Gastroesophageal sphincter (tissue), 4 donors: ENCODE measurements at places on chromosomes 12 and 14. TPM values are rescaled to one million over a fixed set of nuclear protein-coding genes. Genes with fewer than 3 reads are reported as not detected.

DNA sequence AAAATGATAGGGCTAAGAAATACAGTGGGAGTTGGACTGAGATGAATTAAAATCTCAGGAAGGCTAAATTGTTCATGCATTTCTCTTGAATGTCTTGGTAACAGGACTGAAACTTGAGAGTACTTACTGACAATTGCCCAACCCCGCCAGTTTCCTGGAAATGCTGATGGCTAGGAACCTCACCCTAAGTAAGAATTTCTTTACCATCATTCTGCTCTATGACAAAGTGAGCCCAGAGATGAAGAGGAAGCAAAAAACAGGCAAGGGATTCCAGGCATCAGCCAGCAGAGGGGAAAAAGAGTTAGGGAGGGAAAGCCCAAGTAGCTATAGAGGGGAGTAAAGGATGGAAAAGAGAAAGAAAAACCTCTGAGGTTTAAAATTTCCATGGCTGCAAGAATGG lies 397.7 kb downstream of the MDGA2 start:
- H3K4me3 ChIP-seq: no peak overlapping the region
- no peak for ATAC-seq
- no peaks in the 10 kb centered on the region for H3K36me3 ChIP-seq
- H3K27ac ChIP-seq: no peak overlapping the region
- no peaks in the 10 kb centered on the region for H3K27me3 ChIP-seq
- no peaks in the 10 kb centered on the region for H3K4me1 ChIP-seq

- no peak for ATAC-seq
- H3K4me3 ChIP-seq: no peak overlapping the region
- H3K4me1 ChIP-seq: no peaks in the 10 kb centered on the region
- no peak overlapping the region for H3K27ac ChIP-seq
Observed at GRCh38 chr14:106556665-106557289, 1030.4 kb downstream of the TMEM121 start.

GRCh38 chr12:109626378-109627115 lies 53.0 kb downstream of the MVK start:
- ATAC-seq: no peak
- no peaks in the 10 kb centered on the region for H3K4me1 ChIP-seq
- H3K36me3 ChIP-seq: no peaks in the 10 kb centered on the region

DNA sequence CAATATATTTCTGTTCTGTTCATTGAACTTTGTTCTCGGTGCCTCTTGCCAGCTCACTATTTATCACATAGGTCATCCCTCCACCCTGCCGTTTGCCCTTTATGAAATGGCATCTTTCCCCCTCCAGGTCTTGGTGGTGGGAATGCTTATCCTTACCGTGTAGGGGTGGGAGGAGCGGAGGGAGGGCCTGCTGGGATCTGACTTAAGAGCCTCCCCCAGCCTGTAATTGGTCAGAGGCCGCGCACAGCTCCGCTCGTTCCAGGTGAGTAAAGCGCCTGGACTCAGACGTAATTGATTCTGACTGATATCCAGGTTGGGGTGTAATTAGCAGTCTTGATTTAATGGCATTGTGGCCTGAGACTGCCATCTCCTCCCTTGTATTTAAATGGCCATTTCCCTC lies 185.3 kb downstream of the TSPAN9 start:
- no peak overlapping the region for H3K4me3 ChIP-seq
- no peaks in the 10 kb centered on the region for H3K27me3 ChIP-seq
- H3K27ac ChIP-seq: no peak overlapping the region
- ATAC-seq: no peak
- no peaks in the 10 kb centered on the region for H3K36me3 ChIP-seq

GRCh38 chr12:91817517-91817916 lies 328.1 kb downstream of the BTG1 start:
- no peak overlapping the region for H3K27ac ChIP-seq
- no peaks in the 10 kb centered on the region for H3K27me3 ChIP-seq
- no peak overlapping the region for H3K4me3 ChIP-seq

DNA sequence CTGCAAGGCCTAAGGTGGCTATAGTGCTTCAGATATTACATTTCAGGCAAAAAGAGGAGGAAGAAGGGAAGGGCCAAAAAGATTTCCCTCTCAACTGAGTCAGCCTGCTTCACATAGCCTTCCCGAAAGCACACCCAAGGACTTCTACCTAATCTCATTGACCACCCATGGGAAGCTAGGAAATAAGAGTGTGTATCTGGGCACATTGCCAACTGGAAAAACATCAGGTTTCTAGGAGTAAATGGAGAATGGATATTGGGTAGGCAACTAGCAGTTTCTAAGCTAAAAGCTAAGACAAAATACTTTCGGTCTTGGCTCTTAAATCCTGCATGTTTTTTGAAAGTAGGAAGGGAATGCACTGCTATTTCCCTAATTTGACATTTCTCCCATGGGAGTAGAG lies 221.7 kb upstream of the GRIP1 start:
- ATAC-seq: no peak
- no peaks in the 10 kb centered on the region for H3K36me3 ChIP-seq
- peaks cover 49% of the 10 kb centered on the region for H3K4me1 ChIP-seq
- H3K27ac ChIP-seq: peak overlapping the region; percentile 7

The LHX5 gene
- not detected for total RNA-seq

The PHETA1 gene
- 8.2 TPM for total RNA-seq

DNA sequence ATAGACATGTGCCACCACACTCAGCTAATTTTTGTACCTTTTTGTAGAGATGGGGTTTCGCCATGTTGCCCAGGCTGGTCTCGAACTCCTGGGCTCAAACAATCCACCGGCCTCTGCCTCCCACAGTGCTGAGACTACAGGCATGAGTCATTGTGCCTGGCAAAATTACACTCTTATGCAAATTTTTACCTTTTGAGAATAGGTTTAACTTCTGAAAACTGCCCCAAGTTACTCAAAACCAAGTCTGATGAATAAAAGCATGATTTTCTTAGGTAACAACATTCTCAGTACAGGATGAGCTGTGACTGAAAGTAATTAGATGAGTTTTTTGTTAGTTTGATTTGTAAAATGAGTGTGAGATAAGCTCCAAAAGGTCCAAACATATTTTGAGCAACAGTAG lies 166.0 kb downstream of the RPS29 start:
- H3K4me3 ChIP-seq: no peak overlapping the region
- H3K27me3 ChIP-seq: no peaks in the 10 kb centered on the region
- ATAC-seq: no peak
- H3K36me3 ChIP-seq: no peaks in the 10 kb centered on the region
- no peaks in the 10 kb centered on the region for H3K4me1 ChIP-seq

The SMIM41 gene
- total RNA-seq: 4.2 TPM

DNA sequence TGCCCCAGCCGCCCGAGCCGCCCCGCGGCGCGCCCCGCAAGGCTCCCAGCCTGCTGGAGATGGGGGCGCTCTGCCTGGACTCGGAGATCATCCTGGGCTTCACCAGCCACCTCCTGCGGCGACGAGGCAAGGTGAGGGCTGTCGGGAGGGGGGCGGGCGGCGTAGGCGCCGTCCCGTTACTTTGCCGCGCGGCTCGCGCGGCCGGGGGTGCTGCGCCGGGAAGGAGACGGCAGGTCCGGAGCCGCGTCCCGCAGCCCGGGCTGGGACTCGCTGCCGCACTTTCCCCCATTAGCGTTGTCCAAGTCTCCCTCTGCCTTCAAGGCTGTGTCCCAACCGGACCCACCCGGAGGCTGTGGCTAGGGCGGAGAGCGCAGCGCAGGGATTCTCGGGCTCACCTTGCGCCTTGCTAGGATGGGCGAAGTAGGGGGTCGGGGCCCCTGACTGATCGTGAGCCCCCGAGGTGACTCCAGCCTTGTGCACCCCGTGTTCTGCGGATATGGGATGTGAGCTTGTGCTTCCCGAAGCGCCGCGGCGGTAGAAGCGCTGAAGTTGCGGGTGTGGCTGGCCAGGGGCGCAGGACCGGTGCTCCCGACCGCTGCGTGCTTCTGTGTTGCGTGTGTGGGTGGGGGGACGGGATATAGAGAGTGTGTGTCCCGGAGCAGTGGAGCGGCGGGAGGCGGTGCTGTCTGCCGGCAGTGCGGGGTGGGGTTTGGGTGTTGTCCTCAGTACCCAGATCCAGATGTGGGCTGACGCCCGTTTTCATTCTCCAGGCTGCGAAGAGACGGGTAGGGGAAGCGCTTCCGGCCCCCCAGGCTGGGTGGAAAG lies 1.7 kb upstream of the KIF26A start:
- H3K4me3 ChIP-seq: no peak overlapping the region
- no peak for ATAC-seq
- H3K36me3 ChIP-seq: no peaks in the 10 kb centered on the region
- peaks cover 92% of the 10 kb centered on the region for H3K27me3 ChIP-seq

DNA sequence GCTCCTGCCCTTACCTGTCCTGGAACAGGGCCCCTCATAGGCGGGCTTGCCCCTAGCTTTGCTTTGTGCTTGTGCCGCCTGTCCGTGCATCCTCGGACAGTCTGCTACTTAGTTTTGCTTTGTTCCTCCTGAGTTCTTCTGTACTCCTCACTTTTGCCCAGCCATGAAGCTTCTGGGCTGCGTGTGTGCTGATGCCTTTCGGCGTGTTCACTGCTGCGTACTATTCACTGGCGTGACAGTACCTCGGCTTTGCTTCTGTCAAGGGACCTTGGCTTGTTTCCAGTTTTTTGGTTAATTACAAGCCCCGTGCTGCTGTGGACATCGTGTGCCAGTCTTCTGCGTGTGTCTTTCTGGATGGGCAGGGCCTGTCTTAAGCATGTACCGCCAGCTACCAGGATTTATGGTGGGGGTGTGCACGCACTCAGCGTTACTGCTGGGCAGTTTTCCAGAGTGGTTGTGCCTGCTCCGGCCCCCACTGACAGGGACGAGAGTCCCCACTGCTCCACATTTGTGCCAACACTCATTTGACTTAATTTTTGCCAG lies 2.5 kb downstream of the PACS2 start:
- peak overlapping the region; percentile 94 for H3K4me3 ChIP-seq
- peak overlapping the region; percentile 91 for H3K27ac ChIP-seq
- H3K27me3 ChIP-seq: no peaks in the 10 kb centered on the region
- ATAC-seq: no peak

The LALBA gene
- not detected for total RNA-seq

DNA sequence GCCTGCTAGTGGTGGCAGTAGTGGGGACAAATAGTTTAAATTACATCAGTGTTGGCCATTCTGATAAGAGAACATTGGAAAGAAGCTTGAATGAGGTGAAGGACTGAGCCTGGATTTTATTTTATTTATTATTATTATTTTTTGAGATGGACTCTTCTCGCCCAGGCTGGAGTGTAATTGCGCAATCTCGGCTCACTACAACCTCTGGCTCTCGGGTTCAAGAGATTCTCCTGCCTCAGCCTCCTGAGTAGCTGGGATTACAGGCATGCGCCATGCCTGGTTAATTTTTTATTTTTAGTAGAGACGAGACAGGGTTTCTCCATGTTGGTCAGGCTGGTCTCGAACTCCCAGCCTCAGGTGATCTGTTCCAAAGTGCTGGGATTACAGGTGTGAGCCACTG lies 739.4 kb downstream of the AACS start:
- no peaks in the 10 kb centered on the region for H3K36me3 ChIP-seq
- ATAC-seq: no peak
- H3K4me3 ChIP-seq: no peak overlapping the region
- no peak overlapping the region for H3K27ac ChIP-seq
- H3K27me3 ChIP-seq: no peaks in the 10 kb centered on the region

- no peak overlapping the region for H3K27ac ChIP-seq
- H3K27me3 ChIP-seq: no peaks in the 10 kb centered on the region
- H3K4me1 ChIP-seq: peaks cover 8% of the 10 kb centered on the region
Observed at GRCh38 chr14:75547552-75548250, 25.4 kb downstream of the BATF start.

The SIRT4 gene
- 3.7 TPM for total RNA-seq

The GLIPR1L1 gene
- not detected for total RNA-seq

- H3K4me1 ChIP-seq: no peaks in the 10 kb centered on the region
- H3K36me3 ChIP-seq: peaks cover 41% of the 10 kb centered on the region
- ATAC-seq: no peak
- no peak overlapping the region for H3K27ac ChIP-seq
- H3K27me3 ChIP-seq: no peaks in the 10 kb centered on the region
Observed at GRCh38 chr12:98606359-98606988, 13.0 kb downstream of the SLC25A3 start.

DNA sequence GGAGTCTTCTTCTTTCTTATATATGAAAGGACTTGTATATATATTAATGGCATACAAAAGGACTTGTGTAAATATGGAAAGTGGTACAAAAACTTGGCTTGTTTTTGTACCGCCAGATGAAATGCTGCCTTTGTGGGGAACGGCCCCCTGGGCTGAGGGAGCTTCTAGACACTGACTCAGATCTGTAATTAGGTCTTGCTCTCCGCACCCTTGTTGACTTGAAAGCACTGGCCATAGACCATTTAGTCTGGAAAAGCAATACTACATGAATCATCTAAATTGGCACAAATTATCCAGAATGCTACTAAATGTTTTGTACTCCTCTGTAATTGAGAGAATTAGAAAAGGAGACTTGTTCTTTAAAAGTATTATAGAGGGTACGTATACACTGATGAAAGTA lies 399.9 kb upstream of the RGS6 start:
- ATAC-seq: no peak
- H3K4me3 ChIP-seq: no peak overlapping the region
- H3K36me3 ChIP-seq: no peaks in the 10 kb centered on the region
- H3K27me3 ChIP-seq: no peaks in the 10 kb centered on the region
- H3K27ac ChIP-seq: no peak overlapping the region

GRCh38 chr12:42511656-42512055 lies 77.9 kb downstream of the PRICKLE1 start:
- no peak for ATAC-seq
- peaks cover 15% of the 10 kb centered on the region for H3K4me1 ChIP-seq
- no peak overlapping the region for H3K27ac ChIP-seq
- no peaks in the 10 kb centered on the region for H3K27me3 ChIP-seq
